AG04449 (cell line): ENCODE measurements at places on chromosomes 7 and 10.

GRCh38 chr10:4635883-4636282 is 190.1 kb upstream of the AKR1E2 start:
- no peak for DNase-seq

DNA sequence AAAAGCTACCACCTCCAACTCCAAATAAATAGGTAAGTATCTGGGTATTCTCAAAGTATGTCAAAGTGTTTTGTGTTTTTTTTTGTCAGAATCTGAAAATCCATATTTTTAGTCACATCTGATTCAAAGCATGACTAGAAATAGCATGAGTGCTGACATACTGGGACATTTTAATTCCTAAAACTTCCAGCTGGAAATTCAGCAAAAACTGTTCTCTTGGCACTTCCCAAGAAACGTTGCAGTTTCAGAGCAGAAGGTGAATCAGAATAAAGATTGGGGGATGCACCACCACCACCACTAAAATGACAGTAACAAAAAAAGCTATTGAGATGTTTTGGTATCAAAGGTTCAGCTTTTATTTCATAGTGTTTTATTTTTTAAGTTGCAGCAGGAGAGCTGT is 724.6 kb upstream of the CELF2 start:
- no peak for DNase-seq

- no peak for DNase-seq
These were observed 951.1 kb downstream of the NRG3 start for GRCh38 chr10:82826132-82826531.

DNA sequence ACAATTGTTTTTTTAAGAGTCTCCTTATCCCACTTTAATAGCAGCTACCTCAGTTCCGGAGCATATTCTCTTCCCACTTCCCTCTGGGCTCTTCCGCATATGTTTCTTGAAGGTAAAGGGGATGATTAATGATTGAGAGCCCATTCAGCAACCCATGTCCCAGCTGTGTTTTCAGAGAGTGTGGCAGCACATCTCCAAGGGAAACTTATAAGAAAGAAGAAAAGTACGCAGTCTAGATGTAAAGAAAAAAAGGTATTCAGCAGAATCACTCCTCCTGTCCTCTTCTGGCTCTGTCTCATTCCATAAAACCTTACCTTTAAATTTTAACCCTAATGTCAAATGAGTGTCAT is 9.7 kb upstream of the ANKRD7 start:
- no peak for DNase-seq
